ENCODE measurements at places on chromosomes 3 and 15.

GRCh38 chr3:11084677-11085076 lies 69.6 kb upstream of the HRH1 start:
- DNase-seq: no peak

- DNase-seq: no peak
Observed at GRCh38 chr3:78887547-78888011, 880.2 kb downstream of the ROBO1 start.

- no peak for DNase-seq
Observed at GRCh38 chr15:73482166-73482565, 39.2 kb downstream of the REC114 start.

- no peak for DNase-seq
Observed at GRCh38 chr3:147614210-147614609, 205.0 kb downstream of the ZIC1 start.

DNA sequence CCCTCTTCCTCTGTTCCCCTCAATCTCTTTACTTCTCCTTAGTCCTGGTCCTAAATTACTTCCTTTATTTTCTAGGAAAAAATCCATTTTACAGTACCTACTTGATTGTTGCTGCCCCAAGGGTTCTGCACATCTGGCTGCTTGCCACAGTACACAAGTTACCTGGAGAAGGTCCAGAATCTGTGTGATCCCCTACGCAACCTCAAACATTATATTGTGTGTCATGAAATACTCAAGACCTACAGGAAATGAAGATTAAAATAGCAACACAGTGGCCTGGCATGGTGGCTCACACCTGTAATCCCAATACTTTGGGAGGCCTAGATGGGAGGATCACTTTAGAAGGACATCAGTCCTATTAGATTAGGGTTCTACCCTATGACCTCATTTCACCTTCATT lies 48.7 kb downstream of the PRKAR2A start:
- no peak for DNase-seq

- DNase-seq: no peak
Observed at GRCh38 chr15:63920504-63921175, 86.9 kb upstream of the HERC1 start.

- no peak for DNase-seq
Observed at GRCh38 chr3:54985856-54986255, 58.0 kb upstream of the LRTM1 start.

DNA sequence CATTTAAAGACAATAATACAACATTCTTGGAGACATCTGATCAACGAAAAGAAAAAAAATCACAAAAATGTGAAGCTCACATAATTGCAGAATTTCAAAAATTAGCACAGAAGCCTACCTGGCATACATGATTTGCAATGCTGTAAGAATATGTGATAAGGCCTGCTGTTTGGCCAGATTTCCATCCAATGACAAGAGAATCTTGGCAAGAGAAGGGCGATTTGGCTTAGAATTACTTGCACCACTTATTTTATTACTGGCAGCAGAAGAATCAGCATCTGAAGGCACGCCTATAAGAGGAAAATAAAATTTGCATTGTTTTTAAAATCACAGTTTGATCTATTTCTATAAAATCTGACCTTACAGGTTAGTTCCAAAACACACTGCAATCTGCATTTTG lies 70.3 kb upstream of the OCA2 start:
- DNase-seq: no peak

- DNase-seq: no peak
Observed at GRCh38 chr15:48149858-48150257, 28.2 kb downstream of the MYEF2 start.

GRCh38 chr3:170511371-170511770 lies 74.5 kb downstream of the SLC7A14 start:
- no peak for DNase-seq

- no peak for DNase-seq
Observed at GRCh38 chr15:77983708-77984445, 93.6 kb downstream of the TBC1D2B start.

- no peak for DNase-seq
Observed at GRCh38 chr3:183579967-183580900, 24.7 kb upstream of the KLHL6 start.

DNA sequence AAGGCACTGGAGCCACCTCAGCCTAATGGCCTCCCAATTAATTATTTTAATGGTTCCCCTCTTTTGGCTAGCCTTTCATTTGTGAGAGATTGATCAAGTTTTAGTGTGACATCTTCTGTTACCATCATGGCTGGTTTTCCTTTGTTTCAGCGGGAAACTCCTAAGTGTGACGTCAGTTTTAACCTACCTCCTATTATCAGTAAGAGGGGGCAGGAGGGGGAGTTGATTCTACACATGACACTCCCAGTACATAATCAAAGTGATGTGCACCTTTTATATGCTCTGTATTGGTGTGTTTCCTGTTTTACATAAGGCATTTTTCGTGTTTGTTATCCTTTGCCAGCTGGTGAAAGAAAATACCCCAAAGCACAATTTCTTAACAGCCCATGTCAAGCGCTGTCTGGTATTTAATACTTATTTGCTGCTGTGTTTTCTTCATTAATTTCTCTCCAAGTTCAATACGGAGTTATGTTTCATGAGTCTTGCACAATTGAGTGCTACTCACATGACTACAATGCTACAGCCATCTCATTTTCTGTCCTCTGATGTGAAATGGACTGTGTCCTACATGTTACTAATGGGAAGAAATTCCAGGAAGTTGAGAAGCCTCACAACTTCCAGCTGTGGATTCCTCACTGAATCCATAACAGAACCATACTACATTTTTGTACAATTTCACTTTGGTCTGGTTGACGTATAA lies 52.2 kb upstream of the POLR2M start:
- DNase-seq: no peak

DNA sequence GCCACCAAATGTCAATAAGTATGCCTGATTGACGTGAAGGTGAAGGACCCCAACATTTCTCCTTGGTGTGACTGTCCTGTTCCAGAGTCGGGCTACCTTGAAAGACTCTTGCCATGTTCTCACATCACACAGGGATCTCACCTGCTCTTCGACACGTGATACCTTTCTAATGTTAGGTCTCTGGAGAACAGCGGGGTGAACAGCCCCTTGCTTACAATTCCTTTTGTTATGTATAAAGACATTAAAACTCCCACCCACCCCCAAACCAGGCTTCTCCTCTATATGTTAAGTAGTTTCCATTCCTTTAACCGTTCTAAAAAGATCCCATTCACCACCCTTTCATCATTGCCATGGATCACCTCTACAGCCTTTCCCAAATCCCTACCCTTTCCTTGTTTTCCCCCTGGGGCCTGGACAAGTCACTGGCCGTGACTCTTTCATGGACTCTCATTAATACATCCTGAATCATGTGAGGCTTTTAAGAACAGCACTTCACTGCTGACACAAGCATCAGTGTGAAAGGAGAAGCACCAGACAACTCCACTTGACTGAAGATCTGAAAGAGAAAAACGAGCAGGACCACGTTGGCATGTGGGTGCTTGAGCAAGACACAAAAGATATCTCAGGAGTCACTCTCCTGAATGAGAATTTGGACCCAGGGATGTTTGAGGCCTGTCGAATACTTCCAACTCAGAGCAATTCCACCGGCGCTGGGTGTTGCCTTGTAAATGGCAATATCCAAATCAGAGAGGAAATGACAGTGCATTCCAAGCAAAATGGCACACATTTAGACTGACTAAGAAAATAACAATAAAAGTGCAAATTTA lies 115.0 kb downstream of the FOXP1 start:
- DNase-seq: no peak

DNA sequence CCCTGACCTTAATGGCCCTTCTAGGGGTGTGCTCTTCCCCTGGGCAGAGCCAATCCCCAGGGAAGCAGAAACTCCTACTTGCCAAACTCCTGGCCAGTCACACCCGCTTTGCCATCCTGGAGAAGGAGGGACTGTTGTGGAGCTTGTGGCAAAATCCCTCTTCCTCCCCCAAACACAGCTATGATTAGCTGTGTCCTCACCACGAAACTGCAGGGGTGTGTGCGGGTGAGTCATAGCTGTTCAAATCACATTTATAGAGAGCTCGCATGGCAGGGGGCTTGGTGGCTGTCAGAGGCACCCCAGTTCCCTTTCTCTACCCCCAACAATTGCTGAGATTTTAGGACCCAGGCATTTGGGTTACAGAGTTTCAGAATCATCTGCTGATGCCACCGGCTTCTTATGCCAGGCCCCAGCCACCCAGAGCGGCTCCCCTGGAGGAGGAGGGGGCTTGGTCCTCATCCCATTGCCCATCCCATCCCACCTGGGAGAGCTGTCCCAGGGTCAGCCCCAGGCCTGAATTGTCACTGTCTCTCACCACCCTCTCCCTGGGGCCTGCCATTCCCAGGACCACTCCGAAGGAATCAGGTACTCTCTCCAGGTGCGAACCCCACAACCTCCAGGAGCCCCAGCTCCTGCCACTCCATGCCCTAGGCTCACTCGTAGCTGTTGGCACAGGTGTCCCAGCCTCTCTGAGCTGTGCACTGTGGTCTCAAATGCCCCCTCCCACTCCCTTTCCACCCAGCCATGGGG lies 28.8 kb upstream of the MAGEF1 start:
- no peak for DNase-seq

- no peak for DNase-seq
Observed at GRCh38 chr15:60184579-60184978, 180.5 kb downstream of the FOXB1 start.

All from stimulated activated CD4-positive, alpha-beta T cell treated with anti-CD3 and anti-CD28 coated beads, Interleukin-2, amount 100 ng/mL, for 48 hours (primary cell).